ENCODE measurements at places on chromosomes 3 and 15.

DNA sequence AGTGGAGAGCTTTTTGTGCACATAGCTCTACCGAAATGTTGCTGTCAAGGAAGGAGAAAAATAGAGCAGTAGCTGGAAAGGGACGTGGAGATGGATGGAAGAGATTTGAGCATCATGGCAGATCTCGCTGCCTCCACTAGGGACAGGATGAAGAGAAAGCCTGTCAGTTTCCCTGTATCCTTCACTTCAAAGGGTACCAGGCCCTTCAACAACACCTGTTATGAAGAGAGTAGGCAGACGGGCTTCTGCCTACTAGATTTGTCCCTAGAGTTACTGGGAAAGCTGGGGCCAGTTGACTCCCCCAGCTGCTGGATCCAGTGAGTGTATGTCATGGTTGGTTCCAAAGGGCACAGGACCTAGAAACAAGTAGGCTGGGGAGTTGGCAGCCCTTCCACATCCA, 150.8 kb downstream of the TLE3 start:
- no peak for DNase-seq

DNA sequence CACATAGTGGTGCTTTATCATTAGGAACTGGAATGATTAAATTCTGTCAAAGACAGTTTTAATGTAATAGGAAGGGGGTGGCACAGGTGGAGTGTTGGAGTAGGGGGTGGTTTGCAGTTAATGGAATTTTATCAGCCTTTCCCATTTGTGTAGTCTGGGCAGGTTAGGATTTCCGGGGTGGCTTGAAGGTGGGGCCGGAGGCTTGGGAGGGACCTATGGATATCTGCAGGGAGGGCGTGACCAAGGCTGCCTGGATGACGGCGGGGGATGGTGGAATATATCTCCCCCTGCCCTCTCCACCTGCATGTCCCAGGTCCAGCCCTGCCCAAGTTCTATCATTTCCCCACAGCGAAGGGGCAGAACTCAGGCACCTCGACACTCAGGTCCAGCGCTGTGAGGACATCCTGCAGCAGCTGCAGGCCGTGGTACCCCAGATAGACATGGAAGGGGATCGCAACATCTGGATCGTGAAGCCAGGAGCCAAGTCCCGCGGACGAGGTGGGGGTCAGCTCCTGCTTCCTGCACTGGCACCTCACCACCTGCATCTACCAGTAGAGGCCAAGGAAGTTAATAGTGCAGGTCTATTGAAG, 15.5 kb downstream of the TTLL3 start:
- no peak for DNase-seq

- no peak for DNase-seq
These were observed 41.2 kb upstream of the IGSF10 start for GRCh38 chr3:151501923-151502632.

- DNase-seq = no peak
These were observed 1159.1 kb downstream of the SI start for GRCh38 chr3:163919154-163919553.

- no peak for DNase-seq
These were observed 195.4 kb downstream of the RAP2B start for GRCh38 chr3:153357436-153357835.

GRCh38 chr3:97968376-97968775, 3.9 kb downstream of the RIOX2 start:
- no peak for DNase-seq

DNA sequence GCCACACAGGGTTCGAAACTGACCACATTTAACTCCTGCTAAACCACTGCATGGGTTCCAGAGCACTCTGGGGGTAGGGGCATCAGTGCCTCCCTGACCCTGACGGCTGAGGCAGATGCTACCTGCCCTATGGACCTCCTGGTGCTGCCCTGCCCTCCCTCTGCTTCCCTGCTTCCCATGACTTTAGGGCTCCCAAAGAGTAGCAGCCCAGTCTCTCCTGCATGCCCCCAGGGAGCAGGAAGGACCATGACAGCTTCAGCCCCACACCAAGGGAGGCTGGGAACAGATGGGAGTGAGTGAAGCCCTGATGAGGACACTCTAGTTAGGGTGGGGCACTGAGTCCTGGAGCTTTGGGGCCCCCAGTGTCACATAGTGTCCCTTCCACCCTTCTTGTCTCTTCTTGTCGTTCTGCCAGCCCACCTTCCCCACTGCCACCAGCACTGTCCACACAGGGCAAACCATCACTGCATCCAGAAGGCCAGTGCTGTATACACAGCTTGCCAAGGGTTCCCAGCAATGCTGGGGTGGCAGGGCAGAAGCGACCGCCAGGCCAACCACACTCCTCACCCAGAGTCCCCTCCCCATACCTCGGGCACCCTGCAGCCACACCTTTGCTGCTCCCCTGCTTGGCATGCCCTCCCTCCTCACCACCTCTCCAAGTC, 31.0 kb downstream of the SRPRB start:
- no peak for DNase-seq

GRCh38 chr3:149151843-149152242, 22.4 kb downstream of the HPS3 start:
- DNase-seq = peak; percentile 41

DNA sequence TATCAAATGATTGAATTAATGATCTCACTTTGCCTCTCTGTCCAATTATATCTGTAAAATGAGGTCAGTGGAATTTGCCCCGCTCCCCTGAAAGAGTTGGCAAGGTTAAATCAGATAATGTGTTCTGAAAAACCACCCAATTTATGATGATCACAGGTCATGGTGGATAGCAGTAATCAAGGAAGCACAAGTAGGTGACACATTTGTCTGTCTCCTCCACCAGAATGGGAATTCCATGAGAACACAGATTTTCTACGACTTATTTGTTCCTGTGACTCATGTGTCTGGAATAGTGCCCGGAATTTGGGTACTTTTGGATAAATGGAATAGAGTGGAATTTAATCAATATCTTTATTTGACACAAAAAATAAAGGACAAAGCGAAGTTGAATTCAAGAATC, 220.9 kb upstream of the SUCLG2 start:
- peak; percentile 39 for DNase-seq

DNA sequence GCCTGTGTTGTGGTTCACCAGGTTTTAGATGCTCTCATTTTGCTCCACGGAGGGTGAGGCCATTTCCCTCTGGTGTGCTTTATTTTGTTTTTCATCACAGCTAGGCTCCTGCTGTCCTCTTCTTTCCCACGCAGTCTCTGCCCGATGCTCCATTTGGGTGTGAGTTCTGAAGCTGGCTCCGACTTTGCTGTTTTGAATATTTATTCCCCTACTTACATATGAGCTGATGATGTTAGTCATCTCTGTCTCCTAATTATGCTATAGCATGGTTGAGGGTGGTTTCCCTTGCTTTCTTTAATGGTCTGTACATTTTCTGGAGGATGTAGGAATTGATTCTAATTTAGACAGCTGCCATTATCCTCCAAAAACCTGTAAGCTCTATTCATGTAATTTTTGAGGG, 168.1 kb upstream of the MYRIP start:
- no peak for DNase-seq

- DNase-seq = peak; percentile 69
These were observed 31.9 kb upstream of the WNT5A start for GRCh38 chr3:55519019-55519418.

GRCh38 chr15:84791763-84792162, 25.4 kb upstream of the ALPK3 start:
- no peak for DNase-seq

DNA sequence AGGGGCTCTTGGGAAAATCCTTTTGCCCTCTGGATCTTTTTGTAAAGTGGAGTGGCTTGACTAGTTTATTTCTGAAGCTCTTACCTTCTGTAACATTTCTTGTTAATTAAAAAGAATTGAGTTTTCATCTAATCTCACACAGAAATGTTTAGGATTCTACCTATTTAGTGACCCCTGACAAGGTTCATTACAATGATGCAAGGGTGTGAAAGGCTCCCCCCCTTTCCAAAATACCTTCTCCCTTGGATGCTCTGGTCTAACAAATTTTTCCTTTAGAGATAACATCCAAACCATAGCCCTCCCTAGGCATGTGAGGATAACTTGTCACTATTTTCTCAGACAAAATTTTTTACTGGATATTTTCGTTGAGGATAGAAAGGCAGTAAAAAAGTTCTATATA, 223.9 kb downstream of the THRB start:
- DNase-seq = no peak

DNA sequence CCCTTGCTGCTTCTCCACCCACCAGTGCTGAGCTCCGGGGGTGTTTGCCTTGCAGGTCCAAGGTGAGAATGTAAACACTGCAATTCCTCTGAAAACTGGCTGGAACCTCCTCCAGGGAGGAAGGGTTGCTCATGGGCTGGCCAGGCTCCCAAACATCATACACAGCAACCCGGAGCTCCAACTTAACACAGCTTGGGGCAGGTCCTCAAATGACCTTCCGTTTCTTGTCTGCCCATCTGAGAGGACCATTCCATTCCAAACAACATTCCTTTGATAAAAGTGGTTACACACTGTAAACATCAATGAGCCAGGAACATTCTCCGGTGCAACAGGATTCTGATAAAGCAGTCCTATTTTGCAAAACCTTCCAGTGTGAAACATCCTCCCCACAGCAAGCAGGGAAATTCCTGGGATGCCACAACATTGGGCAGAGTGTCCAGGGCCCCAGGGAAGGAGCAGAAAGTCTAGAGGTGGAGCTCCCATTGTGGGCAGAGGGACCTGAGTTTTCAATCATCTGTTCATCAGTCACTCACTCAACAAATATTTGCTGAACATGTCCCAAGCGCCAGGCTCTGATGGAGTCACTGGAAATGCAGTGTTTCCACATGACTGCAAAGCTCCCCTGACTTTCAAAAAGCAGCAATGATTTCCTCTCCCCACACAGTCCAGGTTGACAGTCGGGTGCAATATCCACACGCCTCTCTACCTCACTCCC, 7.3 kb upstream of the HEG1 start:
- DNase-seq = peak; percentile 96

Measured in fibroblast of skin of right quadriceps (primary cell).